ENCODE measurements at places on chromosomes 11 and 22. TPM values are rescaled to one million over a fixed set of nuclear protein-coding genes. Genes with fewer than 3 reads are reported as not detected.

PHOX2A gene
- 1.4 TPM for total RNA-seq

RBFOX2 gene
- 84.7 TPM for total RNA-seq

KAT5 gene
- 57.4 TPM for total RNA-seq

TP53I11 gene
- 94.2 TPM for total RNA-seq

MFNG gene
- total RNA-seq = 2.0 TPM

SLC22A12 gene
- not detected for total RNA-seq

RIMBP3B gene
- 0.77 TPM for total RNA-seq

SYT8 gene
- total RNA-seq = not detected

RASL10A gene
- 0.92 TPM for total RNA-seq

MPEG1 gene
- not detected for total RNA-seq

CSNK2A3 gene
- total RNA-seq = 1.7 TPM

OR10A2 gene
- not detected for total RNA-seq

MS4A4A gene
- not detected for total RNA-seq

TRIOBP gene
- total RNA-seq = 52.7 TPM

CDC45 gene
- 32.7 TPM for total RNA-seq

CRYBA4 gene
- 0.52 TPM for total RNA-seq

SLC5A12 gene
- 2.7 TPM for total RNA-seq

C22orf15 gene
- total RNA-seq = 0.81 TPM

IFITM10 gene
- total RNA-seq = 0.77 TPM

RFPL2 gene
- not detected for total RNA-seq

RAPSN gene
- 0.48 TPM for total RNA-seq

SMDT1 gene
- 44.8 TPM for total RNA-seq

GAL gene
- total RNA-seq = 65.2 TPM

SPI1 gene
- not detected for total RNA-seq

OR52I2 gene
- total RNA-seq = not detected

SYNGR1 gene
- 13.2 TPM for total RNA-seq

OR51B4 gene
- not detected for total RNA-seq

PATE2 gene
- 0.44 TPM for total RNA-seq

WNT7B gene
- total RNA-seq = 0.09 TPM

VSIG2 gene
- total RNA-seq = not detected

TPH1 gene
- total RNA-seq = 0.17 TPM

WT1 gene
- 0.15 TPM for total RNA-seq

ADAMTS15 gene
- 1.5 TPM for total RNA-seq

ABCC8 gene
- 3.2 TPM for total RNA-seq

VSTM5 gene
- total RNA-seq = not detected

EMSY gene
- total RNA-seq = 26.5 TPM

CASP5 gene
- total RNA-seq = not detected

SYT9 gene
- 0.63 TPM for total RNA-seq

NUCB2 gene
- total RNA-seq = 33.0 TPM

TRIM44 gene
- 34.8 TPM for total RNA-seq

MMP3 gene
- total RNA-seq = not detected

CD82 gene
- 5.9 TPM for total RNA-seq
